ENCODE measurements at places on chromosomes 6 and 20.

- no peak for DNase-seq
Measured at GRCh38 chr6:139153855-139154254, 19.0 kb downstream of the HECA start.

- DNase-seq: no peak
Measured at GRCh38 chr6:141484711-141485110, 648.0 kb upstream of the GJE1 start.

- no peak for DNase-seq
Measured at GRCh38 chr20:17233626-17234025, 6.8 kb downstream of the PCSK2 start.

- DNase-seq: no peak
Measured at GRCh38 chr6:57261926-57262325, 39.8 kb upstream of the RAB23 start.
